NB4 (cell line): ENCODE measurements at places on chromosomes 3 and 15.

DNA sequence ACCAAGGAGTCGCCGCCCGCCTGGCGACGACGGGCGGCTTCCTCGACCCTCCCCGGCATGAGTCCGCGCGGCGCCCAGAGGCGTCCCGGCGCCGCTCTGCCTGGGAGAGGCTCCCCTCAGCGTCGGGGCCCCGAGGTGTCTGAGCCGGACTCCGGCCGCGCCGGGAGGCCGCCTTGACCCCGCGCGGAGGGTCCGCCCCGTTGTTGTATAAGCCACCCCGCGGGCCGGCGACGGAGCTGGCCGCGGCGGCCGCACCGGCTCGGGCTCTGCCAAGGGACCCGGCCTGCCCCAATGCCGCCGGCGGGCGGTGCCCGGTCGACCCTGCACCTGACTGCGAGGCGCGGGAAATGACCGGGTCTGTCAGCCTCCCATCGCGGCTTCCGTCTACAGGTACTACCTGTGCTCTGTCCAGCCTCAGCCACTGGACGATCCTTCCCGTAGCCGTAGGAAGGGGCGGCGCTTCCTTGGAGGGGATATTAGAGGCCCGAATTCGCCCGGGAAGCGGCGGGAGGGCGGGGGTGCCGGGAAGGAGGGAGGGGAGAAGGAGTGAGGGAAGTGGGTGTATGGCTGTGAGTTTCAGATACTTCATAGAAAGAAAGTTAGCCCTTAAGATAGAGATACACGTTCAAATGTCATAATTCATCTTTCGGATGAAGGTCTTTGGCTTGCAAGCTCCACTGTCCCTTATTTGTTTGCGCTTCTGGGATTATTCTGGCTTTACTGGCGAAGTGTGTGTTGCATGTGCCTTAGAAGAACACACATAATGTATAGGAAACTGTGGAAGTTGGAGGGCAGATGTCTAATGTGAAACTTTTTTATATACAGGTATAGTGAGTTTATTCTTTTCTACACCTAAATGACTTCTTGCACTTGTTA, 620 bp downstream of the ABHD5 start:
- peak; percentile 56 for DNase-seq

DNA sequence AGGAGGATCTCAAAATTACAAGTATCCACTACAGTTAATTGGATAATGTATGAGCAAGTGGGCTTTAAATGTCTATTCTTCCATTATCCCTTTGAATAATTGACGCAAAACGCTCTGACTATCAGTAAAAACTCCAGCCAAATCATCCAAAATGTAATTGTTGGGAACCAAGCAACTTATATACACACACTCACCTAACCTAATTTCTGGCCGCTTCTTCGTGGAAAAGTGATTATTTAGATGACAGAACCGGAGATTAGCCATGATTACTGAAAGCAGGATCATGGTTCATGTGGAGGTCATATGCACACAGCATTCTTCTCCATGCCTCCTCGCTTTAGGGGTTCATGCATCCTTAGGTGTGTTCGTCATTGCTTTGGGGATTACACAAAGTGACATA, 992.4 kb downstream of the NAALADL2 start:
- no peak for DNase-seq

DNA sequence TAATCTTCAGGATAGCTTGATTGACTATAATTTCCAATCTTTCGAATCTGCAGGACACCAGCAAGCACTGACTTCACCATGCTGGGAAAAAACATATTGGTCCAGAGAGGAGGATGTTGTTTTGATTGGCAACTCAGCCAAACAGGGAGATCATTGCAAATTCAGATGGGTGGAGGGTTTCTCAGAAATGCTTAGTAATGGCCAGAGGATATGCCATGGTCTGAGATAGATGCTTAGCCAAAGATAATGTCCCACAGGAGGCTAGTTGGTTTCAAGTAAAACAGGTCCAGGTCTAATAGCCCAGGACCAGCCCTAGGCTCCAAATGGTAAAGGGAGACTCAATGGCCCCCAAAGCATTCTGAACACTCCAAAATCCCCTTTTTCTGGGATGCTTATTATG, 46.7 kb upstream of the CCDC80 start:
- DNase-seq = no peak

GRCh38 chr3:146269271-146269670, 18.4 kb upstream of the PLSCR4 start:
- DNase-seq = no peak

DNA sequence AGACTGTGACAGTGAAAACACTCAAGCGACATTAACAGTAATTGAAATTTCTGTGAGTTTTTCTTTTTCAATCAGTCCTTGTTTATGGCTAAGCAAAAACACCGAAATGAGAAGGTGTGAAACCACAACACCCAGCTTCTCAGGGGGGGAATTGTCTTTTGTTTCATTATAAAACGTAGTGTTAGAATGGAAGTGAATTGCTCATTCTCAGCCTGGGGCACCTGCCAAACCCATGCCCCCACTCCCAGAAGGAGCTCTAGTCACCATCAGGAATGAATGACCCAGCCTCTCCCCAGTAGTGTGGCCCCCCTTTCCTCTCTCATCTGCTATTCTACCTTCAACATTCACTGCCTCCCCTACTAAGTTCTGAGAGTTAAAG, 185.8 kb upstream of the CFAP20DC start:
- DNase-seq = no peak

- DNase-seq = no peak
These were observed 27.0 kb upstream of the HHATL start for GRCh38 chr3:42729404-42730145.

GRCh38 chr3:62242831-62243509, 130.4 kb downstream of the FEZF2 start:
- no peak for DNase-seq

GRCh38 chr3:194031349-194031748, 104.6 kb upstream of the HES1 start:
- DNase-seq = no peak

GRCh38 chr15:50247819-50248655, 17.5 kb downstream of the HDC start:
- peak; percentile 83 for DNase-seq
